ENCODE measurements at places on chromosomes 5 and 9.

- DNase-seq: no peak
These were observed 7.4 kb upstream of the HNRNPA0 start for GRCh38 chr5:137761566-137761965.

- DNase-seq: no peak
These were observed 54.5 kb upstream of the GARNL3 start for GRCh38 chr9:127209948-127210640.

DNA sequence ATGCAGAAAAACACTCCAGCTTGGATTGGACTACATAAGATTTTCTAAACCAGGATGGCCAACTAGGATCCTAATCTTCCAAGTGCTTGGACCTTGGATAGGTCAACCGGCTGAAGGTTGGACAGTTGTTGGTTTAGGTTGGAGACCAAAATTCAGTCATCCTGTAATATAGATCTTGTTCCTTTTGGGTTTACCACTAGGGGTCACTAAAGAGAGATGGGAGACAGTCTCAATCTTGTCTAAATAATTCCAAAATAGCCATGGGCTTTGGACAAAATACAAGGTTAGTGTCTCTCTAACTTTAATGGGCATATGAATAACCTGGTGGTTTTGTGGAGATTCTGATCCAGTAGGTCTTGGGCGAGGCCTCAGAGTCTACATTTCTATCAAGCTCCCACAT, 148.7 kb upstream of the ERCC6L2 start:
- no peak for DNase-seq

- no peak for DNase-seq
These were observed 78.5 kb upstream of the PDE4D start for GRCh38 chr5:59972043-59972442.

DNA sequence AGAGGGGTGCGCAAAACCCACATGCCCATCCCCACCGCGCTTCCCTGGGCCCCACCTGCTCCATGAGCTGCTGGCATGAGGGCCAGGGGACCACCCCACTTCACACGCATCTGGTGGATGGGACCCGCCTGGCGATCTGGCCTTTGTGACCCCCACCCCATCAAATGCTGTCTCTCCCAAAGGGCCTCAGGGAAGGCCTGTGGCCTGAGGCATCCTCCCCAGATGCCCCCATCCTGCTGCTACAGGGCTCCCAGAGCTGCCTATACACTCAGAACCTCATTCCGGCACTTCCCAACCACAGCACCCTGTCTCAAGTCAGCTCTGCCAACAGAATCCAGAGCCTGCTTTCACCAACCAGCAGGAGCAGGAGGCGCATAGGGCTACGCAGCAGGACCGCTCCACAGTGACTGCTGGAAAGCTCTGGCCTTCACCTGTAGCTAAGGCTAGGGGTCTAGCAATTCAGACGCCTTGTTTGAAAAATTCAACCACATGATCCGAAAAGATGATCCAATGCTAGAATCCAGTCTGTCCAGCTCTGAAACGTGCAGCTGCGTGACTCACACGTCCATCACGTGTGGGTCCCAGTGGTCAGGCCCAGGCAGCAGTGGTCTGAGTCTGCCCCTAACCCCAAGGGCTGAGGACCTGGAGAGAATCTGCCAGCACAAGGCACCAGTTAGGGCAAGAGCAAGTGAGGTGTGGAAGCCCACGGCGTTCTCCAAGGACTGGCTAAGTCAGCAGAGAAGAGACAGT, 1.4 kb upstream of the SNAPC4 start:
- no peak for DNase-seq

DNA sequence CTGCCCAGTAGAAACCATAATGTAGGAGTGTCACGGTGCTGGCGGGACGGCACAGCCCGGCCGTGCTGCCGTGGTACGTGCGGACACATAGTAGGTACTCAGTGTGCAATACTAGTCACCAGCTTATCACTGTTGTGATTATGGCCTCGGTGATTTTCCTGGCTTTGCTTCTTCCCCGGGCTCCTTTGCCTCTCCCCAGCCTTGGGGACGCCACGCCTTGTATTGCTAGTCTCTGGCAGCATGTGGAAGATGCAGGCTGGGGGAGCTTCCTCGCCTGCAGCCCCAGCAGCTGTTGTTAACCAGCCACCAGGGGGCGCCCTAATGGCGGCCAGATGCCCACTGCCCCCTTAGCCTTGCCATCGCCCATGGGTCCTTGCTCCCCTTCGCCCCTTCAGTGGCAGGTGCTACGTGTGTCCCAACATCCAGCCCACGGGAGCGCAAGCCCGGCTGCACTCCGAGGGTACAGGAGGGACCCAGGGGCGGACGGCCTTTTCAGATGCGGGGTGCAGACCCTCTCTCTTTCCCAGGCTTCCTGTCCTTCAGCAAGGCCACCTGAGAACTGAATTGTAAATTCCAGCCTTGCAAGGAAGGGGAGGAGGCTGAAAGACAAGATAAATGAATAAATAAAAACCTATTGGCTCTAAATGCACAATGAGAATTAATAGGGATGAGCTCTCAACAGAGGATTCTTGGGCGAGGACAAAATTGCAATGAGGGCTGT, 8.0 kb downstream of the NTNG2 start:
- peak; percentile 84 for DNase-seq

DNA sequence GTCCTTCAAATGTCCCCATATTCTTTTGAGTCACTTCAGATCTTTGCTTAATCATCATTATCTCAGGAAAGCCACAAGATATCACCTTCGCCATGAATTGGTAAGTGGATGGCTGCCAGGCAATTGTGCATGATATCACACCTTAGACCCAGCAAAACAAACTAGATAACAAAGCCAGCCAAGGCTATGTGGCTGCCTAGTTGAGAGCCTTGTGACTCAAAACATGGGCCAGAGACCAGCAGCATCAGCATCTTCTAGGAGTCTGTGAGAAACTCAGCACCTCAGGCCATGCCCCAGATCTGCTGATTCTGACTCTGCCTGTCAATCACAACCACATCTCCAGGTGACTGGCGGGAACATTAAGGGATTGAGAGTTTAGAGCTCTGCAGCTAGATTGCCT, 82.8 kb downstream of the SLIT3 start:
- DNase-seq: no peak

DNA sequence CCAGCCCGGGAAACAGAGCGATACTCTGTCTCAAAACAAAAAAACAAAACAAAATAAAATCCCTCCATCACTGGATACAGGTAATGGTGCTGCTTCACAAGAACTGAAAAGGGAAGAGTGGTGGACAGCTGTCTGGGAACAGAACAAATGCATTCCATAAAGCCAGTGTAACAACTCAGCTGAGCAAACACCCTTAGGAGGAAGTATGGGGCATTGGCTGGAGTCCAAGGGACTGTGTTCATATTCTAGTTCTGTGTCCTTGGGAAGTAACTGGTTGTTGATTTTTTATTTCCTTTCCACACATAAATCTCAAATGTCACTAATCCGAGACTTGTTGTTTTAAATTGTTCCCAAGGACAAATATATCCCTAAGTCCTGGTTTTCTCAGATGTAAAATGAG, 38.3 kb downstream of the HTR1A start:
- DNase-seq: no peak

DNA sequence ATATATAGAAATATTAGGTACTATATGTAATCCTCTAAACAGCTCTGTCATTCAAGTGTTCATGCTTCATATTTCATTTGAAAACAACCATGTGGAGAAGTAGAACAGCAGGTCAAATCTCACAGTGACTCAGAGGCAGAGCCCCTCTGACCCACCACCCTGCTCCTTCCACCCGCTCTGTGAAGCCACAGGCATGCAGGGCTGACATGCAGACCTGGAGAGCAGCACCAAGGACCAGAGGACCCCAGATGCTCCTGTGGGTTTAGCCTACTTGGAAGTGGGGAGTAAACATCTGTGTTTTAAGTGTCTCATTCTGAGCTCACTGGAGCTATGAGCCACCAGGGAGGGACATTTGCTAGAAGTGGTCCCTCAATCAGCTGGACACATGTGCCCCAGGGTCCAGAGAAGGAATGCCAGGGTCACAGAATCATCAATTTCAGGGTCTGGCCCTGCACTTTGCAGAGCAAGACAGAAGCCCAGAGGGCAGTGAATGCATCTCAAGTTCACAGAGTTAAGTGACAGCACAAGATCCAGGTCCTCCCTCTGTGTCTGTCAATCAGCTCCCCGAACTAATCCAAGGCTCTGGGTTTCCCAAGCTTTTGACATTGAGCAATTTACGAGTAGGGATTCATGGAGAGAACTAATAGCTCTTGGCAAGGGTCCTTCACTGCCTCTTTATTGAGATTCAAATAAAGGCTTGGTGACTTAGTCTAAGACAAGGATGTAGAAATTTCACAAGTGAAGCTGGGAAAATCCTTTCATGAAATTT, 441.1 kb downstream of the SEMA5A start:
- DNase-seq: no peak

- DNase-seq: no peak
These were observed 21.4 kb downstream of the OR2V1 start for GRCh38 chr5:181109489-181110013.

DNA sequence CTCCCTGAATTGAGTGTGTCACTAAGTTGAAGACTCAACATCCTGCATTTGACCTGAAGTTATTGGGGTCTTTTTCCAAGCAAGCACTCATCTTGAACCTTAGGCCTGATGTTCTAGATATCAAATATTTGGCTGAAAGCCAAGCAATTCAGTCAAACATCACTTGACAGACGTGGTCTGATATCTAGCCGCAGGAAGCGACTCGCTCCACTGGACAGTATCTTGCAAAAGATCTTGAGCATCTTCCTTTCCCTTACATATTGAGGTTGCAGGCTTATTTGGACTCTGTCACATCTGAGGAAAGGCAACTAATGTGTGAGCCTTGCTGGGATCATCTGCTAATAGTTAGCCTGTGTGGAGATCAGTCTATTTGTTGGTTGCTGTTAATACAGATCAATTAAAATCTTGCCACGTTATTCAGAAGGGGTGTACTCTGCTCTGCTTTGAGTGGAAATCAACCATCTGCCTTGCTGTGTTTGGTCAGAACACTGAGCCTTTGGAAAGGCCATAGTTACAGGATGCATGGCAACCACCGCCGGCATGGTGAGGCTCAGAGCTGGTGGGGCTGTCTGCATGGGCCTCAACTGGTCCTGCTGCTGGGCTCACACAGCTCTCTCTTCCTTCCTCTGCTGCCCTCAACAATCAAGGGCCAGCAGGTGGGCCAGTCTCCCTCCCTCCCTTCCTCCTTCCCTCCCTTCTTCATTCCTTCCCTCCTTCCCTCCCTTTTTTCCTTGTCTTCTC, 166.9 kb upstream of the KLF9 start:
- no peak for DNase-seq

DNA sequence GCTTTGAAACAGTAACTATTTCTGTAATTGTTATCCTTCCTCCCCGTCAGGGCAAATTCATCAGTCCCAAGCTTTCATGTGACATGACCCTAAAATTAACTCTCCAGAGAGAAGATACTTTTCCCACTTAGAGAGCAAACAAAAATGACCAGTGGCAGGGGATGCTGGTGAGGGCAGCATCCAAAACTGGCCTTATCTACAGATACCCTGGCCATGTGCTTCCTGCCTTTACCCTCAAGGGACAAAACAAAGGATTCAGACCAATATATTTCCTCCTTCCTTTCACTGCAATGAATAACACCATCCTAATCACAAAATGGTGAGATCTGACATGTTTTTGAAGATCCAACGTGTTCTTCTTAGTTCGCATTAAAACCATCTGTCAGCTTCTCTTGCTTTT, 267.2 kb downstream of the MAN2A1 start:
- DNase-seq: no peak

DNA sequence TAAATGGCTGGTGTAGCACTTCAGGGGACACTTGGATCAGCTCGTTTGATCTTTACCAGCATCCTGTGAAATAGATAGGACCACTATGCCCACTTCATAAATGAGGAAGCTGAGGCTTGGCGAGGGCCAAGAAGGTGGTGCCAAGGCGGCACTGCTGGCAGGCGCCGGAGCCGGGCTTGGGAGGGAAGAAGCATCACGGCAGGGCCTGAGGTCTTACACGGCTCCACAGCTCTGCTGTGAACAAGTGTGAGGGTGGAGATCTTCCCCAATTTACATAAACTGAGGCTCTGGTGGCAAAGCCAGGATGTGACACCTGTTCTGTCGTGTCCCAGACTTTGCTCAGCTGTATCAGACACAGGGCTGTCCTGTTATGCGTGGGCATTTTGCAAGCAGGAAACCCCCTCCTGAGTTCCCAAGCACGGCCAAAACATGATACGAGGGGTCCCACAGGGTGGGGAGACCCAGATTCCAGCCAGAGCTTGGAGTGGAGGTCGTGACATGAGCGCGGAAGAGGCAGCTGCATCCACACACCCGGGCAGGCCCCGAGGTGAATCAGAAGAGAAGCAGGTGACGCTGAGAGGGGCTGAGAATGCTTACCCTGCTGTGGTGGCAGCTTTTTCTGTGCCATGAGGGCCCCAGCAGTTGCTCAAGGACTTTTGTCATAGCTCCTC, 117.5 kb upstream of the BOD1 start:
- no peak for DNase-seq

DNA sequence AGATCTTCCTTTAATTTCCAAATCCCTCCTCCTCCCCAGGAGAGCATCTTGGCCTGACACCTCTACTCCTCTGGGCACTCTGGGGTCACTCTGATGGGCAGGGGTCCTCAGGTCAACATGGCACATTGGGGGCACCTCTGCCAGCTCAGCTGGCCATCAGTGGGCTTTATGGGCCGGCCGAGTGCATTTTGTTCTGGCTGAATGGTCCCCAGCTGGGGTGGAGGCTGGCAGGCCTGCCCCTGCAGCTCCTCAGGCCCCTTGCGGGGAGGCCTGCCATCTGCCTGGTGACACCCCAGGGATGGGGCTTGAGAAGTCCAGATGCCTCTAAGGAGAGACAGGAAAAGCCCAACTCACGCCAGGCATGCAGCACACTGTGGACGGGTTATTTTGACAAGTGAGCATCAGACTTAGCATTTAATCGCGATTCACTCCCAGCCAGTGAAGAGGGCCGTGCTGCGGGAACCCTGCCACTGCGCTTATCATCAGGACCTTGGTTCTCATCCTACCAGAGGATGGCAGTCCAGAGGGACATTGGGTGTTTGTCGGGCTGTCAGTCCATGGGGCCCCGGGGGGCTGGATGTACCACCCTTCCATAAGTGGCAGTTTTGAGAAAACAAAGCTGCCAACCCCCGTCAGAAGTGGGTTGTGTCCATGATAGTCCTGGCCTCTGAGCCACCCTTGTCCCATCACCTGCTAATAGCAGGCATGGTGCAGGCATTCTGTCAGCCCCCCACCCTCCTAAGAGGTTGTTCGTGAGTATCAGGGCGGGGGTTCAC, 21.7 kb downstream of the PHF2 start:
- peak; percentile 41 for DNase-seq

GRCh38 chr5:31916327-31916726, 257.8 kb downstream of the GOLPH3 start:
- DNase-seq: no peak

GRCh38 chr9:101582553-101582952, 12.2 kb downstream of the PPP3R2 start:
- no peak for DNase-seq

- no peak for DNase-seq
These were observed 38.2 kb upstream of the GRAMD2B start for GRCh38 chr5:126384985-126385384.

All from ecto neural progenitor cell (in vitro differentiated cells).